ENCODE measurements at places on chromosomes 3 and 15. TPM values are rescaled to one million over a fixed set of nuclear protein-coding genes. Genes with fewer than 3 reads are reported as not detected.
A peak's percentile ranks its signal among the peaks of the same experiment; 100 is the strongest.

The ERICH6 gene
- polyA plus RNA-seq: not detected

The MYO9A gene
- 3.9 TPM for polyA plus RNA-seq

DNA sequence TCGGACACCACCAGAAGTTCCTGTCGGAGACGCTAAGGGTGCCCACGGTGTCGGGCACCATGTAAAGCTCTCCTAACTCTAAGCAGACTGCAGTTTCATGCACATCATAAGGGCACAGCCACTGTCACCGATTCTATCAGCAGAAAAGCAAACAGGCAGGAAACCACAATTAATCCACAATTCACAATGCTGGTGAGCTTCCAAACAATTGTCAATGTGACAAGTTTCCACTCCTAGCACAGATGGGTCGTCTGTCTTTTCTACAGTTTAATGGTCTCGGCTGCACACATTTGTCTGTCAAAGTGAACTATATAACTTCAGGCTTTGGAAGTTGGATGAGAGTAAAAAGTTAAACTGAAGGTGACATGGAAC, 8.8 kb upstream of the OCA2 start:
- DNase-seq: no peak

GRCh38 chr3:127456471-127457093, 134.0 kb downstream of the TPRA1 start:
- DNase-seq: no peak

The GATA2 gene
- 0.22 TPM for polyA plus RNA-seq

The KLHL6 gene
- 0.05 TPM for polyA plus RNA-seq

- no peak for DNase-seq
These were observed 12.8 kb upstream of the RFT1 start for GRCh38 chr3:53142986-53143385.

- DNase-seq: no peak
These were observed 164.6 kb upstream of the LINGO1 start for GRCh38 chr15:77797270-77797669.

DNA sequence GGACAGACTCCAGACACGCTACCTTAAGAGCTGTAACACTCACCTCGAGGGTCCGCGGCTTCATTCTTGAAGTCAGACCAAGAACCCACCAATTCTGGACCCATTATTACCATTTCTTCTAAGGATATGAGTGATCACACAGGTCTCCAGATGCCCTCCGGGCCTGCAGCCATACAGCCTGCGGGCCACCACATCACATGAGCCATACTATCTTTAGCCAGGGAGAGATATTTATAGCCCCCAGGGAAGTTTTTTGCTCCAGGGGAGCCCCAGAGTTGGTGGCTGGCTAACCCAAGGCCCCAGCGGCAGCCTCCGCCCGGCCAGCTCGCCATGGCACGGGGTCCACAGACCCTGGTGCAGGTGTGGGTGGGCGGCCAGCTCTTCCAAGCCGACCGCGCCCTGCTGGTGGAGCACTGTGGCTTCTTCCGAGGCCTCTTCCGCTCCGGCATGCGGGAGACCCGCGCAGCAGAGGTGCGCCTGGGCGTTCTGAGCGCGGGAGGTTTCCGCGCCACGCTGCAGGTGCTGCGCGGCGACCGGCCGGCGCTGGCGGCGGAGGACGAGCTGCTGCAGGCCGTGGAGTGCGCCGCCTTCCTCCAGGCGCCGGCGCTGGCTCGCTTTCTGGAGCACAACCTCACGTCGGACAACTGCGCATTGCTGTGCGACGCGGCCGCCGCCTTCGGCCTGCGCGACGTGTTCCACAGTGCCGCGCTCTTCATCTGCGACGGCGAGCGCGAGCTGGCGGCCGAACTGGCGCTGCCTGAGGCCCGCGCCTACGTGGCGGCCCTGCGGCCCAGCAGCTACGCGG, at the start of gene KBTBD13:
Gene KBTBD13, plus strand, starts transcription at position 261 of the 805 bp plus-strand sequence. Its CDS starts 70 bp downstream, at position 331.
- DNase-seq: no peak

DNA sequence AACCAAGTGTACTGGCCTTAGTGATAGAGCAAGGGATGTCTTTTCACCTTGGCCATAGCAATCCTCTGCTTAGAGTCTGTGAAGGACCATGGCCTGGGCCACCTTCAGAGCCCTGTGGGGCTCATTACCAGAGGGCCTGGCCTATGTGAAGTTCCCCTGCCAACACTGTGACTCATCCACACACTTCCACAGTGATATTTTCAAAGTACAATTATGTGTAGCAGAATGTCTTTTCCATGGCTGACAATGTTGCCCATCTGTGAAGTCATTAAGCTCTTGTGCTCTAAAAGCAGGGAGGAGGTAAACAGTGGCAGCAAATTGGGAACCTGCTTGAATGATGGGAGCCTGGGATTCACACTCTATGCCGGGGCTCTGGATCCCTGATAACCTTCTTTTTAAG, 12.2 kb upstream of the CACNA1D start:
- DNase-seq: no peak

The CYP8B1 gene
- polyA plus RNA-seq: not detected

DNA sequence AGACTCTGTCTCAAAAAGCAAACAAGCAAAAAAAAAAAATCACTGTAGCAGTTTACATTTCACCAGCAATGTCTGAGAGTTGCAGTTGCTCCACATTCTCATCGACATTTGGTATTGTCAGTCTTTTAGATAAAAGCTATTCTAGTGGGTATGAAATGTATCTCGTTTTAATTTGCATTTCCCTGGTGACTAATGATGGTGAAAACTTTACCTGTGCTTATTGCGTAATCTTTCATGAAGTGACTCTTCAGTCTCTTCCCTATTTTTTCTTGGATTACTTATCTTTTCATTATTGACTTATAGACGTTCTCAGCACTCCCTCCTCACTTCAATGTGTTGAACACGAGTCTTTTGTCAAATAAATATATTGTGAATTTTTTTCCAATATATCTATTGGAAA, 37.2 kb upstream of the CLSTN2 start:
- no peak for DNase-seq

DNA sequence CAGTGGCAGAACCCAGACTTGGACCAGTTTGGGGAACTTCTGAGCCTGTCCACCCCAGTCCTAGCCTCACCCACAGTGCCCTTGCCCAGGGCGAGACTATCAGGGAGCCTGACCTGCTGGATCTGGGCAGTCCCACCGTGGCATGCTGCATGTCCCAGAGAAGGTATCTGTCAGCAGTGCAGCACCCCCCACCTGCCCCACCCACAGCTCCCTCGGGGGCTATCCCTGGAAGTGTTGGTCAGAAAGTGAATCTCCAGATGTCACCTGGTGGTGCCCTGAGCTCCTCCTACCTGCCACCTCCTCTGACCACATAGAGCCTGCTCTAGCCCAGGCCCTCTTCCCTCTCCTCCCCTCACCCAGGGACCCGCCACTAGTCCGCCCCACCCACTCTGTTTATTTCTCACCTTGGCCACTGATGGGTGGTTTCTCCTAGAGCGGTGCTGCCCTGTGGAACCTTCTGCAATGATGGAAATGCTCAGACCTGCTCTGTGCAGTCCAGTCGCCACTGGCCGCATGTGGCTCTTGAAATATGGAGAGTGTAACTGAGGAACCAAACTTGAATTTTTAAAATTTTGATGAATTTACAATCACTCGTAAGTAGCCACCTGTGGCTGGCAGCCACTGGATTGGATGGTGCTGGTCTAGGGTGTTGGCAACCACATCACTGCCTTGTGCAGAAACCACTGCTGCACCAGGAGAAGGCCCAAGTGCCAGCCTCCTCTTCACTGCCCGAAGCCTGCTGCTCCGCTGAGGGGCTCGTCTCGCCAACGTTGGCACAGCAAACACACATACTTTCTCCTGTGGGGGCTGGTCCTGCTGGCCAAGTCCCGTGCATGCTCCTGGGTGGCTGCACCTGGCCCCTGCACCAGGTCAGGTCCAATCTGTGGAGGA, 13.1 kb downstream of the HDAC11 start:
- DNase-seq: no peak

GRCh38 chr3:185175370-185175987, 22.6 kb upstream of the C3orf70 start:
- DNase-seq: peak; percentile 66

The SOX2 gene
- 170 TPM for polyA plus RNA-seq

DNA sequence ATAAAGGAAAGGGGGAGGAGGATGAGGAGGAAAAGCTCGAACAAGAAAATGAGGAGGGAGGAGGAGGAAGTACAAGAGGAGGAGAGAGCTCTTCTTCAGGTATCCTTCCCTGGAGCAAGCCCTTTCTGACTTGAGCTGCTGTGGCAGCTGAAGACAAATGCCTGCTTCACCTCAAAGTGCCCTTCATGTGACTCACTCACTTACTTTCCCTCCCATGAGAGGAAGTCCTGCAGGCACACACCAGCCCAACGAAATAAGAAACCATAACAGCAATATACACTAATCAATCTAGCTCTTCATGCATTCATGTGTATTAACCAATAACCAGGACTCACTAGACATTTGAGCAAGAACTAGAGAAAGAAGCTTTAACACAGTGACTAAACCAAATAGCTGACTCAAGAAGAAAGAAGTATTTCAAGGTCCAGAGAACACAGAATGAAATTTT, 251.9 kb downstream of the IGSF11 start:
- no peak for DNase-seq

DNA sequence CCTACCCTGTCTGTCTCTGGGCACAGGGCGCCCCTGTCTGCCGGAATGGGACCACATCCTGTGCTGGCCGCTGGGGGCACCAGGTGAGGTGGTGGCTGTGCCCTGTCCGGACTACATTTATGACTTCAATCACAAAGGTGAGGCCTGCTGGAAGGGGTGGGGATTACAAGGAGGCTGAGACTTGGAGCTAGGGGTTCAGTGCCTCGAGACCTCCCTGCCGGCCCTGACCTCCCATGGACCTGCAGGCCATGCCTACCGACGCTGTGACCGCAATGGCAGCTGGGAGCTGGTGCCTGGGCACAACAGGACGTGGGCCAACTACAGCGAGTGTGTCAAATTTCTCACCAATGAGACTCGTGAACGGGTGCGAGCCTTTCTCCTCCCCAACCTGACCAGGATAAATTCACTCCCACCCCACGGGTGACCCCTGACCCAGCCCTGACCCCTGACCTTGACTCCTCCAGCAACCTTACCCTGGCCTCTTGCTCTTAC, 20.4 kb downstream of the PTH1R start:
- no peak for DNase-seq

- DNase-seq: no peak
These were observed 247.9 kb downstream of the ZPLD1 start for GRCh38 chr3:102682741-102683140.

DNA sequence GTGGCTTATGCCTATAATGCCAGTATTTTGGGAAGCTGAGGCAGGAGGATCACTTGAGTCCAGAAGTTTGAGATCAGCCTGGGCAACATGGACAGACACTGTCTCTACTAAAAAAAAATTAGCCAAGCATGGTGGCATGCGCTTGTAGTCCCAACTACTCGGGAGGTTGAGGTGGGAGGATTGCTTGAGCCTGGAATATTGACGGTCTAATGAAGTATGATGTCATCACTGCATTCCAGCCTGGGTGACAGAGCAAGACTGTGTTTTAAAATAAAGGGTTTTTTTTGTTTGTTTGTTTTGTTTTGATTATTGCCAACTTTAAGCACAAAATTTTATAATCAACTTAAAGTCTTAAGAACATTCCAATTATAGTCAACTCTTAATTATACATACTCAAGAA, 6.8 kb downstream of the PLSCR1 start:
- DNase-seq: no peak

GRCh38 chr15:42090370-42090769, 4.0 kb downstream of the PLA2G4D start:
- no peak for DNase-seq

DNA sequence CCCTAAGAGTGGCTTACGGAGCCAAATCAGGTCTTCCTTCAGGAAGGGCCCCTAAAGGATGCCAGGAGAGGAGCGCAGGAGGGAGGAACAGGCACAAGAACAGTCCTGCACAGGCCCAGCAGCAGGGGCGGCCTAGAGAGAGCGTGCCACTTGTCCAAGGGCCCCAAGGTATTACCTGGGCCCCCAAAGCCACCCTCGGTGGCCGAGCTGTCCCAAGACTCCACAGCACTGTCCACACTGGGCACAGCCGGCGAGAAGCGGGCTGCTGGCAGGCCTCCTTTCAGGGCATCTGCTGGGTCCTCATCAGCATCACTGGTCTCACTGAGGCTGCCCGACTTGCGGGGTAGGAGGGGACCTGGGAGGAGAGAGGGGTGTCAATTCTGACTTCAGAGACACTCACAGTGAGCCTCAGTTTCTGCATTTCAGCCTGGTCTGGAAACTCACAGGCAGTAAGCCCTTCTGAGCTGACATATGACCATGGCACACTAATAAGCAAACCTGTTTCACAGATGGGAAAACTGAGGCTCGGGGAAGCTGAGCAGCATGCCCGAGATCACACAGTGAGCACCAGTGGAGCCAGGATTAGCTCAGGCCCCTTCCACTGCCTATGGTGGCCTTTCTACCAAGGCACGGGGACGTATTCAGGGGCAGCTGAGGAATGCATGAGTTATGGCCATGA, 33.4 kb downstream of the GRIP2 start:
- DNase-seq: no peak

The SETD2 gene
- polyA plus RNA-seq: 15.7 TPM

- DNase-seq: no peak
These were observed 18.0 kb upstream of the FSTL1 start for GRCh38 chr3:120468635-120469295.

DNA sequence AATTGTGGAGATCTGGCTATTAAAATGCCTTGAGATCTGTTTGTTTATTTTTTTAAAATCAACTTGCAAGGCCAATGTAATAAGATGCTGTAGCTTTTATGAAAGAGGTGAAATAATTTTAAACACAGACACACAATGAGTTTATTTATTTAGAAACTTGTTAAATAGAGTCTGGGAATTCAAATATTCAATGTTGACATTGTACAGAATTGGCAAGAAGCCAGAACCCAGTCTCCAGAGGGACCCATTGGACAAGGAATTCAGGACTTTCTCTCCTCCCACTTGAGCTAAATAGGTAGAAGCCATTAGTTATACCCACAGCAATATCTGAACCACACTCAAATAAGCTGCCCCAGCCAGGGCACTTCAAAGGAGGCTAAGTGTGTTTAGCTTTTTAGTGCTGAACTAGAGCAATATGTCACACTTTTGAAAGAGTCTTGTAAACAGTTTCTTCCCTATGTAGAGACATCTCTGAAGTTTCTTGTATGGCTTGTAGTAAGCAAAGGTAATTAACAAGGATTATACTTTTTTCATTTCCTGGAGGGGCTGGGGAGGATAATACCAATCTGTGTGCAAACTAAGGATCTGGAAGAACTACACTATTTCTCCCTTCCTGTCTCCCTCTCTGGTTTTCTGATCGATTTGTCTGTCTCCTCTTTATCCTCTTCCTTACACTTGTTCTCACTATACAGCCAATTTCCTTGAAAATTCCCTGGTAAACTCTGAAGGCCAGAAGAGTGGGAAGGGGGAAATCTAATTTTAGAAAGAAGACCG, 6.0 kb downstream of the MECOM start:
- no peak for DNase-seq

The FGF12 gene
- 3.0 TPM for polyA plus RNA-seq

All from H1 (cell line).